Activated CD4-positive, alpha-beta T cell treated with anti-CD3 and anti-CD28 coated beads, Interleukin-2, amount 10 ng/mL, durations not matched to agents 7 days and 5 days (primary cell): ENCODE measurements at places on chromosomes 3 and 15.

DNA sequence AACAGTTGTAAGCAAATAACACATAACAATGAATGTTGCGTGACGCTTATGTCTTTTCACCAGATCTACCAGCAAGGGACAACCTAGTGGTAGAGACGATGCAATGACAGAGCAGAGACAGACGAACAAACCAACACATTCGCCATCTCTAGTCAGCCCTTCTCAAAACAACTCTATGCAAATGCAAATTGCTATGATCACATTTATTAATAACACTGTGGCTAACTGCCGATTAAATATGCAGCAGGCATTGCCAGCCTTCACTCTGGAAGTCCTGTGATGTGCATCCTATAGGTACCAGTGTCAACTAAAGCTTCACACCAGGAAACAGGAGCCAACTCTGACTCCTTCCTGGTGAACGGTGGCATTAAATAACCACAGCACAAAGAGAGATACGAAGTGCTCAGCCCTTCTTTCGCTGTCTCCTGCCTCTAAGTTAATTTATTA lies 94.2 kb downstream of the FOXP1 start:
- peak overlapping the region; percentile 87 for H3K27ac ChIP-seq
- H3K36me3 ChIP-seq, result peaks cover 50% of the 10 kb centered on the region
- H3K27me3 ChIP-seq, result no peaks in the 10 kb centered on the region

DNA sequence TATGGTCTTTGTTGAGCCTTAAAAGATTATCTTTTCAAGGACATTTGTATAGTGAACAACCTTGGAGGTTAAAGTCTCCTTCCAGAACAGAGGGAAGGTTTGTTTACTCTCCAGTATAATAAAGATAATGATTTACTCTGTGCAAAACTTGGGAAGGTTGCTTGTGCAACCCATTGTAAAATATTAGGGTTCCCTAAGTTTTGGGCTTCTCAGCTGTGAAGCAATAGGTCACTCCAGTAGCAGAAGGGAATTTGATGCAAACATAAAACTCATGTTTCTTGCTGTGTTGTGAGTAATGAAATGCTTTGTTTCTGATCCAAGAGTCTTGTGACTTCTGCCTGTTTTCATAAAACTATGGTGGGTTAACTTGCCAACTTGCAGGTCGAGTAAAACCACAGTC lies 177.5 kb downstream of the SUCNR1 start:
- H3K4me1 ChIP-seq, result no peaks in the 10 kb centered on the region
- H3K4me3 ChIP-seq, result no peak overlapping the region
- no peak overlapping the region for H3K27ac ChIP-seq

DNA sequence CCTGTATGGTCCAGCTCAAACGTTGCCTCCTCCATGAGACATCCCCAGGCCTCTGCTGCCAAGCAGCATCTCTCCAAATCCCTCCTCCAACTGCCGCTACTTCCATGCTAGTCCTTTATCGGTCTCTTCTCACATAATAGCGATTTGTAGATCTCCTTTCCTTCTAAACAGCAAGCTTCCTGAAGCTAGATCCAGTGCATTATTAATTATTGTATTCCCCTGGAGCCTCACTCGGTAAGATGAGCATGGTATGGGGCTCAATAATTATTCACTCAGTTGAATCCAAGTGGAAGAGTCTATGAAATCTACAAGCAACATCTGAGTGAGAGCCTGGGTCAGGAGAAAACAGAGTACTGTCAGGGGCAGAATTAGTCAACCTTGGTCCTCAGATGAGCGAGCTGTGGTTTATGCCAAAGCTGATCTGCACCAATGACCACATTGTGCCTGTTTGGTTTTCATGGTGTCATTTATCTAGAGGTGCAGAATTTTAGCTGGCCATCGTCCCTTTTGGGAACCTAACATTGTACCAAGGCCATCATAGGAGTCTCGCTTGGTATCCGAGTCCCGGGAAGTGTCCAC lies 93.8 kb upstream of the UBE2E1 start:
- no peak overlapping the region for H3K27ac ChIP-seq
- H3K4me1 ChIP-seq, result no peaks in the 10 kb centered on the region
- H3K4me3 ChIP-seq, result no peak overlapping the region
- peaks cover 12% of the 10 kb centered on the region for H3K27me3 ChIP-seq
- DNase-seq, result no peak

DNA sequence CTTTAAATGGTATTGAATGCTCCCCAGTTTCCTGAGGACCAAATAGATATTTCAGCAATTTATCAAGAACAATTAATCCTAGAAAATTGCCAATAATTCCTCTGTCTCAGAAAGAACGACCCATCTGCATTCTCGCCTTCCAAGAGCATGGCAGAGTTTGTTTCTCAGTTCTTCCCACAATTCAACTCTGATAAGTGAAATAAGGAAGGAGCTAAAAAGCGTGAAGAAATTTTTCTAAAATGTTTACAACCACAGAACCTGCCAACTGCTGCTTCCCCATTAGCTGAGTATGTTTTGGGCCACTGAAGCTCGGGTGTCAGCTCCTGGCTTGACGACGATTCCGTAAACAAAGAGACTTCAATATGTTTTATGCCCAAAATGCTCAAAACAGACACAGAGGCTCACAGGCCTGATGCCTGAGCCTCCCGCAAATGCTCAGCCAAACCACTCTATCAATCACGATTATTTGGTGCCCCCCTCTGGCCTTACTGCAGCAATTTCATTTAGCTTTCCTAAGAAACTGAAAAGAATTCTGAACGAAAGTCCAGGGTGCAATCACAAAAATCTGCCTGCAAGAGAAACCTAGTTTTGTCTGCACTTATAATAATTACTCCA lies 259.2 kb upstream of the CCDC54 start:
- H3K4me1 ChIP-seq, result no peaks in the 10 kb centered on the region
- H3K27ac ChIP-seq, result no peak overlapping the region
- peak; percentile 12 for DNase-seq
- H3K36me3 ChIP-seq, result no peaks in the 10 kb centered on the region

DNA sequence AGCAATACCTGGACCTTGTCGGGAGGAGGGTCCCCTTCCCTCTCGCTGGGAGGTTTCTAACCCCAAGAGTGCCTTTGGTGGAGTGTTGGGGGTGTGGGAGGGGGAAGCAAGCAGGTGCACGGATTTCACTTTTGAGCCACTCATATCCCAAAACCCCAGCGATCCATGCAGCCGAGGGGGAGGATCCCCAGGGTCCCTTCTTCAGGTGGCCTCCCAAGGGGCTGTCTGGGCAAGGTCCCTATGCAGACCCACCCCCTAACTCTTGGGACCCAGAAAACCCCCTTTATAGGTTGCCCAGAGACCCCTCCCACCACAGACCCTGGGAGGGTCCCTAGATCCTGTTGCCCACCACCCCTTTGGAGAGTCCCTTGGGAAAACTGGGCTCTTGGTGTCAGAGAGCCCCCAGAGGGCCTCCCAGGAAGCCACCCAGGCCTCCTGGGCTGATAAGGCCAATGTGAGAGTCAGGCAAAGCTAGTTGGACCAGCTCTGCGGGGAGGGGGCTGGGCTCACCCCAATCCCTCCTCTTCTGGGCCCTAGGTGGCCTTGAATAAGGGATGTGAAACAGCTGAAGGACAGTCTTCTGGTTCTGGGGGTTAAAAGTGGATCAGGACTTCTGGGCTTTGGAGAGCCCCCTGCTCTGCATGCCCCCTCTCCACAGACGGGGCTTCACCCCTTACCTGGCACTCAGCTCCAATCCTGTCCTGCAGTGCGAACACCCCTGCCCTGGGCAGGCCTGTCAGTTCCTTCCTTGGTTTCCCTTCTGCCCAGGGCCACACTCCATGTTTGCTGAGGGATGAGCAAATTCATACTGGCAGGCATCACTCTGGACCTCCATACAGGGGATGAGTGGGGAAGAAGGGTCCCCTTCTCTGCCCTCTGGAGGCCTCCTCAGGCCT lies 932 bp upstream of the PLCD1 start:
- peaks cover 27% of the 10 kb centered on the region for H3K27me3 ChIP-seq
- H3K27ac ChIP-seq, result no peak overlapping the region
- H3K4me1 ChIP-seq, result peaks cover 29% of the 10 kb centered on the region
- H3K4me3 ChIP-seq, result peak overlapping the region; percentile 7

- H3K4me1 ChIP-seq, result no peaks in the 10 kb centered on the region
- H3K27ac ChIP-seq, result no peak overlapping the region
Measured at GRCh38 chr3:38011111-38011510, 18.3 kb downstream of the PLCD1 start.

DNA sequence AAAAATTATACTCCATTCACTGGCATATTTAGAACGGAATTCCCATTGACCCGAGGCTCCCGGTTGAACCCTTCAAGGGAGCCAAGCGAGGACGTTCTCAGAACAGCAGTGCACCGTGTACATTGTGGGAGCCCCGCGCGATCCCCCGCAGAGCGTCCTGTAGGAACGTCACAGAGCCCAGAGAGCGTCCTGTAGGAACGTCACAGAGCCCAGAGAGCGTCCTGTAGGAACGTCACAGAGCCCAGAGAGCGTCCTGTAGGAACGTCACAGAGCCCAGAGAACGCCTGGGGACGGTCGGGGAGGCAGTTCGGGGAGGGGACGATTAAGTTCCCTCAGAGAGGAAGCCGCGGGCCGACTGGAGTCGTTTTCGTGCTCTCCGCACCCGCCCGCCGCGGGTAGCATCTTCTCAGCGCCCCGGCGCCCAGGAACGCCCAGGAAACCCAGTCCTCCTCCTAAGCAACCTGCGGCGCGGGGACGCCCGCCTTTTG lies 506 bp upstream of the ATP1B3 start:
- DNase-seq, result peak; percentile 86
- peak overlapping the region; percentile 98 for H3K27ac ChIP-seq
- H3K4me1 ChIP-seq, result peaks cover 38% of the 10 kb centered on the region
- peaks cover 13% of the 10 kb centered on the region for H3K36me3 ChIP-seq

- no peaks in the 10 kb centered on the region for H3K27me3 ChIP-seq
- H3K27ac ChIP-seq, result peak overlapping the region; percentile 86
- peak; percentile 51 for DNase-seq
- peaks cover 60% of the 10 kb centered on the region for H3K4me1 ChIP-seq
- H3K4me3 ChIP-seq, result peak overlapping the region; percentile 57
Measured at GRCh38 chr15:65818927-65819562, 27.0 kb upstream of the DENND4A start.

DNA sequence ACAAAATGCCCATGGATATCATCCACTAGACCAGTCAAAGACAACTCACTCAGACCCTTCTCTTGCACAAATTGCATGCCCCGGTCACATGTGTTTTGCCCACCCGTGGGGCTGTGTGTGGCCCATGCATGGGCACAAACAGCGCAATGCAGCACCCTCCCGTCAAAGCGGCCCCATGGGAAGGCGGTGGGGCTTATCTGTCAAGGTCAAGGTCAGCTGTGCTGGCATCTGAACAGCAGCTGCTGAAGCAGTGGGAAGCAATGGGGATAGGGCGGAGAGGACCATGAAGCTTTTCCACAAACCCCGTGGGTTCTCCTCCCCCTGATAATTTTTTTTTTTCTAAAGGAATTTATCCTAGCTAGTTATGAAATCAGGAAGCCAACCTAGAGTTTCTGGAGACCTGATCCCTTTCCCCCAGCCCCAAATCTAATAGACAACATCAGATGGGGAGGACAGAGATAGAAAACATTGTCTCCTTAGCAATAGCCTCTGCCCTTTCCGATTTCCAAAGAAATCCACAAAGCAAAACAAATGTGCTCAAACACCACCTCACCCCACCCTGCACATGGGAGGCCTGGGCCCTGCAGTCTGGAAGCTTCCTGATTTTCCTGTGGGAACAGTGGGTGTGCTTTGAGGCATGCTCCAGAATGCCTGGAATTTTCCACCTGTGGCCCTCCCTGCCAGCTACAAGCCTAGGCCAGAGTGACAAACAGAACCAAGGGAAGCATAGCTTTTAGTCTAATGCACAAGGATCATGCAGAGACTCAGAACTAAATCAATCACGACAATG lies 84.4 kb downstream of the BDH1 start:
- no peak for DNase-seq
- H3K27ac ChIP-seq, result no peak overlapping the region
- no peaks in the 10 kb centered on the region for H3K4me1 ChIP-seq
- no peaks in the 10 kb centered on the region for H3K36me3 ChIP-seq
- H3K4me3 ChIP-seq, result no peak overlapping the region
